Sigmoid colon (tissue), 7 donors: ENCODE measurements at places on chromosomes 12 and 14. TPM values are rescaled to one million over a fixed set of nuclear protein-coding genes. Genes with fewer than 3 reads are reported as not detected.

TOMM20L gene
- not detected for total RNA-seq

GRCh38 chr12:130222519-130223218 is 60.4 kb downstream of the FZD10 start:
- DNase-seq, result no peak

DNA sequence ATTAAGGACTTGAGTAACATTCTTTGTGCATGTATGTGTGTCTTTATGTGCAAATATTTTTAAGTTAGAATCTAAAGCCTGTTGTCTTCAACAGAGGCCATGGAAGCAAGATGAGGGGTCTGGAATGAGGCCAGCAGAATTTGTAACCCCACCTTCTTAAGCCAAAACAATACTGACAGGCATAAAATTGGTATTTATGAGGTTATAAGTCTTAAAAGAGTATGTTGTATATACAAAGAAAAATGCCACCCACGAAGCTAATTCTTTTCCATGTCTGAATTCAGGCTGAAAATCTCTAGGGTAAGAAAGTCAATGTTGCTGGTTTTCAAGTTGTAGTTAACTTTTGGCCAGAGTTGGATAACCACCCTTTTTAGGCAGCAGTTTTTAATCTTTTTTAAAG is 86.2 kb upstream of the TMTC1 start:
- DNase-seq, result no peak

GRCh38 chr12:26767116-26767515 is 65.9 kb downstream of the ITPR2 start:
- DNase-seq, result no peak

- DNase-seq, result no peak
Observed at GRCh38 chr14:33734387-33734786, 216.5 kb downstream of the EGLN3 start.

GRCh38 chr12:110778833-110779577 is 36.3 kb upstream of the PPP1CC start:
- DNase-seq, result no peak

GRCh38 chr14:82298811-82299210 is 765.2 kb upstream of the SEL1L start:
- DNase-seq, result no peak
